GM12865 (cell line): ENCODE measurements at places on chromosomes 1 and 21.

DNA sequence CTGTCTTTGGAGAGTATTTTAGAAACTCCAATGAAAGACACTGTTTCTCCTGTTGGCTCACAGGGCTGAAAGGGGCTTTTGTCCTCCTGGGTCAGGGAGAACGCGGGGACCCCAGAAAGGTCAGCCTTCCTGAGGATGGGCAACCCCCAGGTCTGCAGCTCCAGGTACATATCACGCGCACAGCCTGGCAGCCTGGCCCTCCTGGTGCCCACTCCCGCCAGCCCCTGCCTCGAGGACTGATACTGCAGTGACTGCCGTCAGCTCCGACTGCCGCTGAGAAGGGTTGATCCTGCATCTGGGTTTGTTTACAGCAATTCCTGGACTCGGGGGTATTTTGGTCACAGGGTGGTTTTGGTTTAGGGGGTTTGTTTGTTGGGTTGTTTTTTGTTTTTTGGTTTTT, 58.5 kb downstream of the LACTBL1 start:
- DNase-seq = no peak

GRCh38 chr21:10272216-10272615, 249.2 kb upstream of the TPTE start:
- no peak for DNase-seq

GRCh38 chr1:111366256-111366655, 61.3 kb downstream of the OVGP1 start:
- DNase-seq = no peak

GRCh38 chr1:247431643-247432042, 15.7 kb downstream of the NLRP3 start:
- DNase-seq = no peak

GRCh38 chr1:172727956-172728603, 69.2 kb downstream of the FASLG start:
- DNase-seq = peak; percentile 81

- no peak for DNase-seq
Observed at GRCh38 chr1:55428944-55429931, 214.1 kb upstream of the USP24 start.

DNA sequence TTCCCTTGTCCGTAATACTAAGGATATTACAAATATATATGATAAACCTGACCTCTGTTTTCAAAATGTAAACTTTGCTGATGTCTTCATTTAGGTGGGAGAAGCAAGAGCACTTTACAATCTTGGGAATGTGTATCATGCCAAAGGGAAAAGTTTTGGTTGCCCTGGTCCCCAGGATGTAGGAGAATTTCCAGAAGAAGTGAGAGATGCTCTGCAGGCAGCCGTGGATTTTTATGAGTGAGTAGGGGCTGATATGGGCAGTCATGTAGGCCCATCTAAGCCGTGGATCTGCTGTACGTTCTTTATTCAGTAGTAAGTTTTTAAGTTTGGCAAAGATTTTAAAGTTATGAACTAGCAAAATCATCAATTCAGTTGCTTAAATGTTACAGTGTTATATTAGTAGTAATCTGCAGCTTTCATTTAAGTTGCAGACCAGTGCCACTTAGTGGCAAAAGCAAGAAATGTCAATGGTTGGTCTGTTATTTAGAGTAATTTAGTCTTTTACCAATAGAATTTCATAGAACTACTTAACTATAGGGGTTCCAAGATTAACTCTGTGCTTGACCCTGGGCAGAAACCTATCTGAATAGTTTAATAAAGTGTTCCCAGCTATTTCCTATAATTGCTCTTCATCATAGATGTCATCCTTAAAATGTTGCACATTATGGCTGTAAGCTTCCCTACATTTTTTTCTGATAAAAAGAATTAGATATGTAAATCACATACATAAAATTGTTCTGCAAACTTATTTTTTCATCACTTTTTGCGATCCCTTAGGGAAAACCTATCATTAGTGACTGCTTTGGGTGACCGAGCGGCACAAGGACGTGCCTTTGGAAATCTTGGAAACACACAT, 21.3 kb downstream of the GPSM2 start:
- DNase-seq = peak; percentile 64

DNA sequence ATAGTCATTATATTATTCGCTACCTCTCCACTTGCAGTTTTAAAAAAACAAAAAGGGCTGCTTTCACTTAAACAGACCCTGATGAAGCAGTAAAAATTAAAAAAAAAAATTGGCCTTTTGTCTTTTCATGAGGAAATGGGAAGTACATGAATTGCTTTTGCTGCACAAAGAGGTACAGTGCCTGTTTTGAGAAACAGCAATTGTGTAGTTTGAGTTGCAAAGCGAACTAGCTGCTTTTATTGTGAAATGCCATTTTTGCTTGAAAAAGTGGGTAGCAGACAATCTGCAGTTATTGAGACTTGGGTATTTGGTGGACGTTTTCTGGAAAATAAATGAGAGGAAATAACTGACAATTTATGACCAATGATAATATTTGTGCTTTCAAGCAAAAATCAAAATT, 7.0 kb downstream of the DIP2A start:
- DNase-seq = no peak

DNA sequence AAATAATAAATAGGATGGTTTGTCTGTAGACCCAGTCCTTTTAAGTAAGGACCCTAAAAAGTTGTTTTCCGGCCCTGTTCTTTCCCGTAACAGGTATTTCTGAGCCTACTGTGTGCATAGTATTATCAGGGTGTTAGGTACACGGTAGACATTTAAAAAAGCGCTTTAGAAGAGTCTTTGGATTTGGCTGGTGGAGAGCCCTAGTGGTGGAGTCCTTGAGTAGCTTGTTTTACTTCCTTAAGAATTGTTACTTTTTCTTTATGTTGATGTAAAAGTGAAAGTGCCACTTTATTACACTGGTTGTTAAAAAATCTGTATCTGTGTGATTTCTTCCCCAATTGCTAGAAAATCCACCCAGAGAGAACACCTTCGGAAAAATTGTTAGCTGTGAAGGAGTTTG, 36.8 kb downstream of the SMYD2 start:
- DNase-seq = no peak

- DNase-seq = no peak
Observed at GRCh38 chr1:32758795-32759430, 56.3 kb upstream of the SYNC start.

DNA sequence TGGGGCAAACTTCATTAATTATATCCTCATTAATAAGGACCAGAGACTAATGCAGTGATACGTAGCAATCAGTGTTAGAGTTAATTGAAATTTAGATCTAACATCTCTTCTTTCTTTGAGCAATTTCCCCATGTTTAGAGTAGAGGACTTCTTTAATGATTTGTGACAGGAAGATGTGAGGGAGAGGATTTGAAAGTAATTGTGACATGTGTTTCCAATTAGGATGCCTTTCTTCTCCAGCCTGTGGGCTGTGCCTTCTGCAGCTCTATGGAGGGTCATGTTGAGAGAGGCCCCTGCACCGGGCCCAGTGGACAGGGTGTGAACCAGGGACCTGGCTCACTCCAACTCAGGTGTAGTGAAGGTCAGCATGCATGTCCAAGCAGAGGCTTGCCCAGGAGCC, 103.0 kb downstream of the GREM2 start:
- DNase-seq = no peak

DNA sequence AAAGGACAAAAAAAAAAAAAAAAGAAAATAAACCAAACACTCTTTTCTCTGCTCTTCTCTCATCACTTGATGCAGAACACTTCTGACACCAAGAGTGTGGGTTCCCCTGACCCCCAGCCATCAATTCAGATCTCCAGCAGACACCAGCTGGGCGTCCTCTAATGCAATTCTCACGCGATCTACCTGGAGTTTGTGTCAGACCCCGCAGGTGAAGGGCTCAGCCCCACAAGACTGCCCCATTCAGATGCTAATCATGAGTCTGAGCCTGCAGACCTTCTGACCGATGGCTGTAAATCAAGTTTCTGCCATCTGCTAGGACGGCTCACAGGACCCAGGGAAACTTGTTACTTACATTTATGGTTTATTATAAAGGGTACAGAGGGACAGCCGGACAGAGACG, 133.6 kb upstream of the C1orf174 start:
- no peak for DNase-seq

DNA sequence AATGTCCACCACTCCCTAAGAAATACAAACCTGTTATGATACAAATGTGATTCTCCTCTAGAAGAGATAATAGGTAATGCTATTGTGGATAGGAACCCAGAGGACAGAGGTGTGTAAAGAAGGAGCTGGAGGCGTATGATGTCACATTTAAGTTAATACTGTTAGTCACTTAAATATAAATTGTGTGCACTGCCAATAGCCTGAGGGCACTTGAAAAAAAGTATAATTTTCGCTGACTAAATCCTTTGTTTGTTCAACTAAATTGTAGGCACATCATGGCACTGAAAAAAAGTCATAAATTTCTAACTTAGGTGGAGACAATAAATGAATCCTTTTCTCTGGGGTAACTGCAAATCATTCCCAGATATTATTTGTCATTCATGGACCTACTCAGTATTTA, 4.4 kb downstream of the RCSD1 start:
- no peak for DNase-seq

- no peak for DNase-seq
Observed at GRCh38 chr1:1331068-1331965, at the start of gene TAS1R3. Gene TAS1R3 (plus strand): TSS chr1:1331280. CDS start chr1:1331346, 66 bp downstream.

DNA sequence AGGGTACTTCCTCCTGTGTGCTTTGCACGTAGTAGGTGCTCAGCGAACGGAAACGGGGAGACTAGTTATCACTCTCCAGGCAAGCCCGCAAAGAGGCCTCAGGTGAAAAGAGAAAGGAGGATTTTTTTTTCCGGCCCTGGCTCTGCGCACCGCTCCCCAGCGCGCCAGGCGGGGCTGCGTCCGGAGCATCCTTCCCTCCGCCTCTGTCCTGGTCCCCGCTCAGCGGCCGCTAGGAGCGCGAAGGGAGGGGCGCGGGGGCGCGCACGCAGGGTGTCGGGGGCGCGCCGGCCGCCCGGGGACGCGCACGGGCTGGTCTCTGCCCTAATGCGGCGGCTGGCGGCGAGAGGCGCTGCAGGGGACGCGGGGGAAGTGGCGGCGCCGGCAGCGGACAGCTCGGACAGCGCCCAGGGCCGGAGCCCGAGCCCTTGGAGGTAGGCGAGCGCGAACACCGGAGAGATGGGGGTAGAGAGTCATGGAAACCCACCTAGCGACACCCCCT, 42.3 kb upstream of the NFASC start:
- peak; percentile 27 for DNase-seq

DNA sequence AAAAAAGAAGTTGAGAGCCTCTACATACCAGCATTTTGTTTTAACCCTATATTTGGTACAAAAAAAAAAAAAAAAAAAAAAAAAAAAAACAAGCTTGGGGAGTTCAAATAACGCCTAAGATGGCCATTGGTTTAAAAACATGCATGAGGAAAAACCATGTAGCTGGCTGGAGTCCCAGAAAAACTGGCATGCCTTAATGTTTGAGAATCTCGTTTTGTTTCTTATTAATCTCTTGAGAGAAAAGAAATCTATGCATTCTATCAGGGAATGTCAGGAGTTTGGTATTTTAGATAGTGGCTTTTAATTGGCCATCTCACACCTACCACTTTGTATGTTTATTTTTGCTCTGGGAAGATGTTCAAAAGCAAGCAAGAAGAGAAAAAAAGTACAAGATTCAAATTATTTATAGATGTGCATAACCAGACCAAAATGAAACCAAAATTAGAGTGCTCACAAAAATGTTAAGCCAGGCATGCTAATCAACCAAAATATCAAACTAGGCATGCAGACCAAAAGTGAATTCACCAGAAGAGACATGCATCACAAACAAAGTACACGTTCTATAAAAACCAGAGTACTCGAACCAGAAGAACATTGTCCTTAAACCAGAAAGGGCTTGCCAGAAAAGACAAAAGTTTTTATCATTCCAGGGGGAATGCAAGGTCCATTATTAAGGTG, 156.6 kb downstream of the AK5 start:
- no peak for DNase-seq

GRCh38 chr1:119015547-119015946, 27.4 kb upstream of the TBX15 start:
- DNase-seq = no peak

GRCh38 chr1:172719694-172720138, 60.8 kb downstream of the FASLG start:
- DNase-seq = peak; percentile 58

DNA sequence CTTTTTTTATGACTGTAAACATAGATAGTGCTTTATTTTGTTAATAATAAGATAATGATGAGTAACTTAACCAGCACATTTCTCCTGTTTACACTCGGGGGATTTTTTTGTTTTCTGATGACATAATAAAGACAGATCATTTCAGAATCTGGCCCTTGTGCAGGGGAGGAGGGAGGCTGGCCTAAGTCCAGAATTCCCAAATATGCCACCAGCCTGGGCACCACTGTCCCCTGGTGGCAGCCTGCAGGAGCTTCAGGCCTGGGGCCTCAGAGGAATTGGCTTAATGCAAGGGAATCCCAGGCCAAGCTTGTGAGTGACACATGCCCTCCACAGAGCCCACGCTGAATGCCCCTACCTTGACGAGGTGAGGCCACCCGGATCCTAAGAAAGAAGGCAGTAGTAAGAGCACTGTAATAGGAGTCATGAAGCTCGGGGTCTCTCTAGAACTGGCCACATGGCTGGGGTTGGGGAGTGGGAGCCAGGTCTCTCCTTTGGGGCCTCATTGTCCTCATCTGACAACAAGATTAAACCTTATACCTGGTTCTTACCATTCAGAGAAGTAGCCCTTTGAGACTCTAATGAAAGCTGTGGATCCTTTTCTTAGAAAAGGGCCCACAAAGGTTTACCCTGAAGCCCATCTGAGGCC, 24.1 kb downstream of the ETNK2 start:
- DNase-seq = peak; percentile 40

DNA sequence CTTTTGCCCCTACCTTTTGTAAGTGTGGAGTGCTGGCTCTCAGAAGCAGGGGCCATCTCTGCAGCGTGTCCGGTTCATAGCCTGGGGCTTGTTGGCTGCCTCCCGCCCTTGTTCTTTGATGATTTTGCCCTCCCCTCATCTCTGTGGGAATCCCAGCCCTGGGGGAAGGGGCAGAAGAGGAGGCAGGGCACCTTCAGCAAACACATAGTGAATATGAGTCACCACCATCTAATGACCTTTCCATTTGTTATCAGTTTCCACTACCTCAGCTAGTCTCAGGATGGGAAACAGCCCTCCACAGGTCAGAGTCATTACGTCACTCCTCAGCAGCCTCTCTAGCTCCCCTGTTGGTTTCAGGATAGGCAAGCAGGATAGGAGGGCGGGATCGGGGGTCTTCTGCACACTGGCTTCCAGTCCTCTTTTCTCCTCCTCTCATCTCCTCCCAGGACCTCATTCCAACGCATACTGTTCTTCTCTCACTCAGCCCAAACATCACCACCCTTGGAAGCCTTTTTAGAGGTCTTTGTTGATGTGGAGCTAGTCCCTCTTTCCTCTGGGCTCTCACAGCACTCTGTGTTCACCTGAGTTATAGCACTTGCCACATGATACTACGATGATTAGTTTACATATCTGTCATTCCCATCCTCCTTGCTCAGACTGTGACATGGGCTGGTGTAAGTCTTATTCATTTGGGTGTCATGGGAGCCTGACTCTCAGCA, 15.8 kb downstream of the GADD45A start:
- DNase-seq = no peak

GRCh38 chr21:29818383-29818921, 121.3 kb downstream of the GRIK1 start:
- no peak for DNase-seq

DNA sequence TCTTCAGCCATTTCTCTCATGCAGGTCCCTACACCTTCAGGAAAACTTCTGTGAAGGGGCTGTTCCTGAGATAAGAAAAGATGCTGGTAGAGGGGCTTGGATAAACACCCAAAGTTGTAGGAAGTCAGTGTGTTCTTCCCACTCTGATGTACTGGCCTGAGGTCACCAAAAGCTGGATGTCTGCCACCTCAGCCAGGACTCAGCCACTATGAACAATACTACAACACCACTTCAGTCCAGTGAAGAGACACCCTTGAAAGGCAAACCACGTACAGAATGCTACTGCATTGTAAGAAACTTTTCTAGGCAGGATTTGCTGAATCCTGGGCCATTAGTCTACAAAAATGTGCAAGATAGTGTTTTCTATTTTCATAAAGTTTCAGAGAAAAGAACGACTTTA, 2.4 kb downstream of the PTPN14 start:
- no peak for DNase-seq
